Caco-2 (cell line): ENCODE measurements at places on chromosomes 6 and 20. TPM values are rescaled to one million over a fixed set of nuclear protein-coding genes. Genes with fewer than 3 reads are reported as not detected.

ME1 gene
- 121 and 131 TPM in 2 replicates for total RNA-seq

AGER gene
- 8.3 and 10.3 TPM in 2 replicates for total RNA-seq

FRK gene
- 7.3 and 8.4 TPM in 2 replicates for total RNA-seq

GNAS-AS1 gene
- 4.2 and 5.1 TPM in 2 replicates for total RNA-seq

MEI4 gene
- total RNA-seq, result not detected in 2 replicates

NCOA5 gene
- 52.5 and 53.3 TPM in 2 replicates for total RNA-seq

NR2E1 gene
- total RNA-seq, result 1.3 and 1.4 TPM in 2 replicates
